Cardiac fibroblast (primary cell): ENCODE measurements at places on chromosomes 13 and 19.

DNA sequence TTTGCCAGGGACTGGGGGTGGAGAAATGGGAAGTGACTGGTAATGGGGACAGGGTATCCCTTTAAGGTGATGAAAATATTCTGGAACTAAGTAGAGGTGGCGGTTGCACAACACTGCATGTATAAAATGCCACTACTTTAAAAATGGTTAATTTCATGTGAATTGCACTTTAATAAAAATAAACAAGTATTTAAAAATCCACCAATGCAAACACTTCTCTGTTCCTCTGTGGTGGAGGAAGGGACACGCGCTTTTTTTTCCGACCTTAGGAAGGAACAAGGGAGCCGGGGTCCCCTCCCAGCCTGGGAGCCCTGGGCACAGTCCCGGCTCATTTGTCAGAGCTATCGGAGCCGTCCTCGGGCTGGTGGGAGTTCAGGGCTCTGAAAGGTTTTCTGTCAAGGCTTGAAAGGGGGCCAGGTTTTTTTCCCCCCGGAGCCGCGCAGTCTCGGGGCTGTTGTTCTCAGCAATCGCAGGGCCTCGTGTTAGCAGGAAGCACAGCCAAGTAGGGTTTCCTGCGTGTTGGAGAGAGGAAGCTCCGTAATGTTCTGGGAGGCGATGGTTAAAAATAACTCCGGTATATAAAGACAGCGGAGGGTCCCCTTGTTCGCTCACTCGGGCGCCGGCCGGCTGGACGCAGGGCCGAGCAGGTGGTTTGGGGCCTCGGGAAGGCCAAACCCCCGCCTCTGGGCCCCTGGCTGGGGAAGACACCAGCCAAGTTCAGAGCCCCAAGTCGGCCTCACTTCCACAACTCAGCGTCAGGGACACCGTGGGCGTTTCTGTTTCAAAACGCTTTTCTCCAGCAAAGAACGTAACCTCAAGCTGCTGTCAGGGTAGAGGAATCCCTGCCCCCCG, 41.2 kb upstream of the KLF2 start:
- peak; percentile 96 for DNase-seq

DNA sequence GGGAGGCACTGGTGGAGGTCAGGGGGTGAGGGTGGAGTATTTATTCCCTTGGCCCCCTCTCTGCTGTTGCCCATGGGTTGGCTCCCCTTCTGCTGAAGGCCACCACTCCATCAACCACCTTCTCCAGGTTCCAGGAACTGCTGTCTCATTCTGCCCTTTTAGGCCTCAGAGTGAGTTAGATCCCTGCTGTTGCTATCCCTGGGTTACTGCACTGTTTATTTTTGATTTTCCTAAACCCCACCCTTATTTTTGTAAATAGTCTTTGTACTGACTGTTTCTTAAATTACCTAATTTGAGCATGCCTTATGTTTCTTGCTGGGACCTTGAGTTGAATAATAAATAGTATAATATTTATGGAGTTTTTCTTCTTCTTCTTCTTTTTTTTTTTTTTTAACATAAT, 132.8 kb downstream of the RGCC start:
- DNase-seq, result no peak

DNA sequence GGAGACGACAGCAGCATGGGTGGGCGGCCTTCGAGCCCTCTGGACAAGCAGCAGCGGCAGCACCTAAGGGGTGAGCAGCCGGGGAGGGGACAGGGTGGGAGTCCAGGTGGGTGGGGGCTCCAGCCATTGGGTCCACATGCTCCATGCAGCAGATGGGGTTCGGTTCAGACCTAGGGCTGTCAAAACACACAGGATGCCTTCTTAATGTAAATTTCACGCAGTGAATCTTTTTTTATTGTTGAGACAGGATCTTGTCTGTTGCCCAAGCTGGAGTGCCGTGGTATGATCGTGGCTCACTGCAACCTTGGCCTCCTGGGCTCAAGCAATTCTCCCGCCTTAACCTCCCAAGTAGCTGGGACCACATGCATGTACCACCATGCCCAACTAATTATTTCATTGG, 15.9 kb downstream of the PGLS start:
- no peak for DNase-seq

GRCh38 chr19:41917676-41918075, 10.6 kb downstream of the ERFL start:
- no peak for DNase-seq

DNA sequence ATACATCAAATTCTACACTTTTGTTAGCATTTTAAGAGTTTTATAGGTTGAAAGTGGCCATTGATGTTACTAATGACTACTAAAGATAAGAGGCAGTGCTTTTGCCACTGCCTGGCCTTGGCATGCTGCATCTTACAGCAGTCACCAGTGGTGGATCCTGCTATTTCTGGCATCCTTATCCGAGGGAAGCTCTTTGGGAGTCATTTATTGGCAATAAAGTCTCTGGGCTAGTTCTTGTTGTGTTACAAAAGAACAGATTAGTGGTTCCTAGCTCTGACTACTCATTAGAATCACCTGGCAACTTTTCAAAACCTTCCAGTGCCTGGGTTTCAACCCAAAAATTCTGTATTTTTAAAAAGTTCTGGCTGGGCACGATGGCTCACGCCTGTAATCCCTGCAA, 94.5 kb downstream of the ZMYM2 start:
- peak; percentile 57 for DNase-seq

DNA sequence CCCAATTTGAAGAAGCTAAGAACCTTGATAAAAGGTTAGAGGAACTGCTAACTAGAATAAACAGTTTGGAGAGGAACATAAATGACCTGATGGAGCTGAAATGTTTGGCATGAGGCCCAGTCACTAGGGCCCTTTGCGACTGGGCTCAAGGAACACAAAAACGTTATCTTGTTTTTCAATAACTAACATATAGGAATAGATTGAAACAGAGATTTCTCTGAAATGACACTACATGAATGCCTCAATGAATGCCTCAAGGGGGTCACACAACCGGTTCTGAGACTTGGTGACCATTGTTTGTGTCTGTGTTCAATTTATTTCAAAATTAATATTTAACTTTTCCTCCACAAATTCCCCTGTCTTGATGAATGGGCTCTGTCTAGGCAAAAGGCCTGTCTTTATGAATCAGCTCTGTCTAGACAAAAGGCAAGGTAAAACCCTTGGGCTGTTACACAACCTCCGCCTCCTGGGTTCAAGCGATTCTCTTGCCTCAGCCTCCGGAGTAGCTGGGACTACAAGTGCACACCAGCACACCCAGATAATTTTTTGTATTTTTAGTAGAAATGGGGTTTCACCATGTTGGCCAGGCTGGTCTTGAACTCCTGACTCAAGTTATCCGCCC, 932 bp upstream of the ZNF486 start:
- DNase-seq, result no peak

DNA sequence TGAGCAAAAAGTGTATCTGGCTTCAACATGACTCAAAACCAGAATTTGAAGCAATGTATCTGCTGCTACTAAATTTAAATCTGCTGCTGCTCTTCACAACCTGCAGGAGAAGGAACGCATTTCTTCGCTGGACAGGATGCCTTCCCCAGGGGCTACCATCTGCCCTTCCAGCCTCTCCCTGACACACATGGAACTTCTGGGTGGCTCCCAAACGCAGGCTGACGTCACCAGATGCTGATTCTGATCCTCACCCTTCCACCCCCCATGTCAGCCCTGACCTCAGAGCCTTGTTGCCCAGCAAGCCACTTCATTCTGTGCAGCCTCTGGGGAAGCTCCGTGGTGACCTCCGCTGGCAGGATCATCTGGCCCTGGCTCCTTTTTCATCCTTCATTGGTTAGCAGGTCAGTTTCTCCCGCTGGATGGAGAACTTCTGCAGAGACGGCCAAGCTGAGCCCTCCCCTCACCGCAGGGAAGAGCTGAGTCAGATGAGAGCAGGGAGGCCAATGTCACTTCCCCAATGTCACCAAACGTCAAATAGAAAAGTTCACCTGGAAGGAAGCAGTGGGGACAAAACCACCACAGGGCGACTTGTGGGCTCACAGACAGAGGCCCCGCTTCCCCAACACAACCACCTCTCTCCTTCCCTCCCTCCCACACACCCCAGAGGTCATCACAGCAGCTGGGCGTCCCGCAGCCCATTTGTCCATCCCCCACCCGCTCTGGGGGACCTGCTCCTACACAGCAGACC, 14.0 kb upstream of the RAB20 start:
- DNase-seq, result peak; percentile 43

DNA sequence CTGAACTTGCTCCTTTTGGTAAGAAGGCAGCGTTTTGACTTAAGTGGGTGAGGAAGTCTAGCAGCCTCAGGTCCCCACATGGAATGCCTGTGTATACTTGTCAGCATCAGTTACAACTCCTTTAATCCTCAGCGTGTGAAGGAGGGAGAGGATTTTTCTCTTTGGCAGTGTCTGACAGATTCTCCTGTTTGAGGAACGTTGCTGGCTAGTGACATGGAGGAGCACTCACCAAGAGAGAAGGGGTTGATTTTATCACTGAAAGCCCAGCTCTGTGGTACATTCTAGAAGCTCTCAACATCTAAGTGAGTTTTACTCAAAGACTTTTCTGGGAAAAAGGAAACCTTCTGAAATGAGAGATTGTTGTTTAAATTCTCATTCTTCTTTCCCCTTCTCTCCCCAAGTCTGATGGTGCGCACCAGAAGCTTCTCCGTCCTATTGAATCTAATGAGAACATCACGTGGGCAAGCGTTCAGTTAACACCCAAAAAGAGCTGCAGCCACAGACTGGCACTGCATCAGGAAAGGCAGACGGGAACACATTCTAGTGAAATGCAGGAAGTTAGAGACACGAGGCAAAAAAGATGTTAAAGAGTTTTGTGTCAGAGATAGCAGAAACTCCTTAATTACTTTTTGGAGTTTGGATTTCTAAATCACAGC, 58.2 kb downstream of the GJA3 start:
- DNase-seq, result no peak

DNA sequence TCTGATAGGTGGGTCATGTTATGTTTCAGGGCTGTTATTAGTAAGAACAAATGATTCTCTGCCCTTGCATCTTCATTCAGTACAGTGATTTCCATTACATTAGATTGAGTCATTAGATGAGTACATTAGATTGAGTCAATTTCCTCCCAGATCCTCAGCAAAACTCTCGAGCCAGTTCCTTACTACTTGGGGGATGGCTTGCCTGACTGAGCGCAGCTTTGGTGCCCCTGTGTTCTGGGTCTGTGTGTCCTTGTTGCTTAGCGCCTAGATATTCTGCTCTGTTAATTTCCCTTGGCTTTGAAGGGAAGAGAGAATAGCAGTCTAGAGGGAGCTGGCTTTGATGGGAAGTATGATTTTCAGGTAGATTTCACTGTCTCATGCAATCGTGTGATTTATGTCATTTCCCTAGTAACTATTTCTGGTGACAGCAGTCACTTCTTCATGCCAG, 19.1 kb upstream of the SCEL start:
- peak; percentile 76 for DNase-seq

- no peak for DNase-seq
Observed at GRCh38 chr19:30312582-30313352, 59.4 kb upstream of the ZNF536 start.

GRCh38 chr13:40626977-40627376, 39.5 kb downstream of the FOXO1 start:
- no peak for DNase-seq

GRCh38 chr13:72384879-72385278, 342.6 kb downstream of the MZT1 start:
- peak; percentile 57 for DNase-seq

DNA sequence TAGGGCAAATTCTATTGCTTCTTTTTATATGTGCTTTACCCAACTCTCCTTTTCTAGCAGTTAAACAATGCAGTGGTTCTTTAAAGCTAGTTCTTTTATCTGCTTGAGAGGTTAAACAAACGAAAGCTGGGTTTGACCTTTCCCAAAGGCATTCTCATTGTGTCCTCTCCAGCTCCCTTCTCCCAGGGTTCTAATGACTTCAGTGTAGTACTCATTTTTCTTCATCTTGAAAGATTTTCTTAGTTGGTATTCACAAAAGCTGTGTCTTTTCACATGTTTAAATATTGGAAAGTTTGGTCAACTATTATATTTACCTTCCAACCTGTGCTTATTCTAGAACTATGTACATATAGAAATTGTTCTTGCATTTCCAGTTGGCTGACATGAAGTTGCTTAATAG, 1.5 kb downstream of the WASF3 start:
- DNase-seq, result no peak

GRCh38 chr13:98797456-98797855, 45.0 kb upstream of the SLC15A1 start:
- DNase-seq, result no peak

DNA sequence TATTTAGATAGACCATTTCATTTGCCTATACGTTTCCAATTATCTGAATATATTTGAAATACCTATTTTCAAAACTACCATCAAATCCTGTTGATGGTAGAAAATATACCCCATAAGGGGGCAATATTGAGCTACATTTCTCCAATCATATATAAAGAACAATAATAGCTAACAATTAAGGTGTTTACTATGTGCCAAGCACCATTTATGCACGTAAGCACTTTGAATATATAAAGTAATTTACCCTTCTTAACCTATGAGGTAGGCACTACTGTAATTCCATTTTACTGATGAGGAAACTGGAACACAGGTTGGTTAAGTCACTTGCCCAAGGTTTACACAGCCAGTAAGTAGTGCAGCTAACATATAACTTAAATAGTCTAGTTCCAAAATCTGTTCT, 79.2 kb downstream of the UBL3 start:
- peak; percentile 68 for DNase-seq

GRCh38 chr13:47661076-47661475, 340.0 kb downstream of the SUCLA2 start:
- peak; percentile 68 for DNase-seq

DNA sequence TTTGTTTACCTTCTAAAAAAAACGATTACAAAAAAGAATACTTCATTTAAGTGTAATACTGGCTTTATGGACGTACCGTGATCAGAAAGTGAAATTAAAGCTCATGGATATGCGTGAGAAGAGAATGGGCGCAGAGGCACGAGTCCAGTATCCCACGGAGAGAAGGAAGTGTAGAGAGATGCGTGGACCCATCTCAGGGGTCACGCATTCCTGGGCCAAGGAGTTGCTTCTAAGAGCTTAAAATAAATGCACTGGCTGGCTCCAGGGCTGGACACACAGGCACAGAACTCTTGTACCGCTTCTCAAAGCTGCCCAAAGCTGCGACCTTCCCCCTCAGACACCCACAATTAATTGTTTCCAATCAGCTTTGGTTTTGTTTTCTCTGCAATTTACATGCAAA, 8.7 kb upstream of the SPC24 start:
- DNase-seq, result peak; percentile 43

GRCh38 chr13:95418946-95419345, 117.7 kb upstream of the ABCC4 start:
- no peak for DNase-seq

GRCh38 chr19:41328157-41328841, 18.3 kb downstream of the CCDC97 start:
- peak; percentile 21 for DNase-seq

DNA sequence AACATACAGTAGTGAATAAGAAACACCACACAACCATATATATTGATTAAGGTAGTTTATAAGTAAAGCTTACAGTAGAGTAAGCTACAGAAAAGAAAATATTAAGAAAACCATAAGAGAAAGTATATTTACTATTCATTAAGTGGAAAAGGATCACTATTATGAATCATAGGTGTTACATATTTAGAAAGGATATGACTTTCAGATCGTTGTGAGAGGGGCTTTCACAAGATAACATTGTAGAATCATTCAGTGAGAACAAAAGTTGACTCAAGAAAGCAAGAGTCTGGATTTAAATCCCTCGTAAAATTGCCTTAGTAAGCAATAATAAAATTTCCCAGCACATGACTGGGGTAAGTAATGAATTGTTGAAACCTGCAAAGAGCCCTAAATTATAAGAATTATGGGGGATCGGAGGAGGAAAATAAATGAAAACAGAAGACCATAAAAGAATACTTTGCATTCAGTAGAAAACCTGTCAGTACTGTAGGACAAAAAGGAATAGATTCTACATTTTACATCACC, 6.0 kb downstream of the UFM1 start:
- no peak for DNase-seq
